CD8-positive, alpha-beta T cell (primary cell): ENCODE measurements at places on chromosomes 13 and 19.

GRCh38 chr13:111856571-111856970 lies 210.4 kb upstream of the SOX1 start:
- no peak for DNase-seq

GRCh38 chr13:23642110-23642509 lies 71.9 kb downstream of the TNFRSF19 start:
- DNase-seq, result no peak

DNA sequence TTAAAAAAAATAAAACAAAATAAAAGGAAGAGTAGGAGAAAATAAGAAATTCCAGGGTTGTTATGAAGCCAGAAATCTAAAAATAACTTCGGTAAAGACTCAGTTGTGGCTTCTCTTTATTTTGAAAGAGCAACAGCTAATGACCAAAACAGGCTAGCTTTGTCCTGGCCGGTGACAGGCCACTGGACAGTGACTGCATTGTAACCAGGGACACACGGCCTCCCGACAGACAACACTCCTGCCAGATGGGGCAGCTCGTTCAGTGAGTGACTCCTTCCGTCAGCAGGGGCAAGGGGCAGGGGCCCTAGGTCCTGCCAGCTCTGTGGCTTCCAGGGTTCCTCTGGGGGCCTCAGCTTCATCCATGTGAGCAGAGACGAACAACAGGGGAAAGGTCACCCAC lies 173.4 kb downstream of the KATNAL1 start:
- no peak for DNase-seq

DNA sequence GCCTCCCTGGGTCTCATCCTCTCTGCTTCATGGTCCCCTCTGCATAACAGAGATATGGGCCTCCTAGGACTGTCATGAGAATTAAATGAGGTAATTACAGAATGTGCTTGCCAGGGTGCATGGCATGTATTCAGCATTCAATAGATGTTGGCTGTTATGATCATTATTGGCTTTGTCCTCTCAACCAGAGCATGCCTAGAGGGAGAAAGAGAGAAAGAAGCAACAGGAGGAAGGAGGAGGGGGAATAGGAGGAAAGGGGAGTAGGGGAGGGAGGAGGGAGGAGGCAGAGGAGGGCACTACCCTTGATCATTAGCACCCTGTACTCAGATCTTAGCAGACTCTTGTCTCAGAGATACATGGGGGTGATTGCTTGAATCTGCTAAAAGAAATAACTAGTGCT lies 41.0 kb upstream of the SIAH3 start:
- DNase-seq, result no peak

- DNase-seq, result no peak
Observed at GRCh38 chr13:100182900-100183490, 94.1 kb downstream of the PCCA start.

DNA sequence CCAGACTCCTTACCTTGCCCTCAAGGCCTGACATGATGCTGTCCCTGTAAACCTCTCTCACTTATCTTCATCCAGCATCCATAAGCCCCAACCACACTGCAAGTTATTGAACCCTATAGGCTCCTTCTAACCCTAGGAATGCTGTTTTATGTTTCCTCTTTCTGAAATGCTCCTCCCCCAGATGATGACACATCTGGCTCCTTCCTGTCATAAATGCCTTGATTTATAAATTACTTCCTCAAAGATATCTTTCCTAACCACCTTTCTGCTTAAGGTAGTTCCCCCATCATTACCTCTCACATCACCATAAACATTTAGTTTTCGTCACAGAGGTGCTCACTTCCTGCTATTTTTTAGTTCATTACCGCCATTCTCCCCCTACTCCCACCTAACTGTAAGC lies 12.3 kb downstream of the RUBCNL start:
- no peak for DNase-seq
